ENCODE measurements at places on chromosomes 3 and 15.

GRCh38 chr3:172061724-172062184 lies 22.4 kb downstream of the FNDC3B start:
- DNase-seq, result no peak

DNA sequence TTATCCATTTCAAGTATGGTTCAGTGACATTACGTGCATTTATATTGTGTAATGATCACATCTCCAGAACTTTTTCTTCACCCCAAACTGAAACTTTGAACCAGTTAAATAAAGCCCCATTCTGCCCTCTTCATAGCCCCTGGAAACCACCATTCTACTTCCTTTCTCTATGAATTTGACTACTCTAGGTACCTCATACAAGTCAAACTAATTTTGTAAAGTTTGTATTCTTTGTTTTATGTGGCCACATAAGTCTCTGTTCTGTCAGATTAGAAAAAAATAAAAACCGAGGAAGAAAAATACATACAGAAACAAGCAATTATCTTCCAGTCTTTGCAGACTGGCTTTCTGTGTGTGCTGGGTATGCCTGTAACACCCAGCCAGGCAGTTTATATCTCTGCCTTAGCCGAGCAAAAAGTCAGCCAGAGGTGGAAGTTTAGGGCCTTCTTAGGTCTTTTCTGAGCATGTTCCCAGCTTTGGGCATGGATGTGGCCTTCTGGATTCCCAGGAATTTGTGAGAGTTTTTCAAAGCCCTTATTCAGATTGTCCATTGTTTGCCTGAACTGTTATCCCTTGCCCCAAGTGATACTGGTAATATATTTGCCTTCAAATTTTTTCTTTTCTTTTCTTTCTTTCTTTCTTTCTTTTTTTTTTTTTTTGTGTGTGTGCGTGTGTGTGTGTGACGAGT lies 6.0 kb upstream of the GRAMD1C start:
- DNase-seq, result no peak

DNA sequence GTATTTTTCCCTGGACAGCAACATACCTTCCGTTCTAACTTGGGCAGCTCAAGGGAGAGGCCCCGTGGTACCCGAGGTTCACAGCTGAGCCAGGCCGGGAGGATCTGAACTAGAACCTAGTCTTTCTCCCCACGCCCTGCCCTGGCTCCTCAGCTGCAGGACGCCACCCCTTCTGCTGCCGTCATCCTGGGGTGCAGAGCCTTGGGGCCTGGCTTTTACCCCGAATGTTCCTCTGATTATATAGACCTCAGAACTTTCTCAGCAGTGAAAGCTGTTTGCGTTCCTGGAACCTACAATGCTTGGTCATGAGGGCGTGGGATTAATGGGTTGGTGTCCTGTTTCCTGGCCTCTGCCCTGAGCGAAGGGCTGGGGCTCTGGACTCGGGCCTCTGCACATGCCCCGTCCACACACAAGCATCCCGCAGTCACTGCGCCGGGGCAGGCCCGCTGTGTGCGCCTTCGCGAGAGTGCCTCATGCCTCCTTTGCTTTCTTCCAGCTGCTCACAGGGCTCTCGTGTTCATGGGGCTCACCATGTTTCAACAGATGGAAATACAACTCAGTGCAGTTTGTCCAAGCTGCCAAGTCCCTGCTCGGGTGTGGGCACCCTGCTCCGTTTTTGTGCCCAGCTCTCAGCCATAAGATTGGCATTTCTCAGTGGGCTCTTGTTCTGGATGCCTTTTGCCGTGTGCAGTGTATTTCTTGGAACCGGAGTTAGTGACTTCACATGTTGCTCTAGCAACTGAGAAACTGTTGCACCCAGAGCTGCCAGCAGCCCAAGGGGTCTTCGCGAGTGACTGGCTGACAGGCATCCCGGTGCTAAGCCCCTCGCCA lies 20.4 kb downstream of the SYNM start:
- no peak for DNase-seq

DNA sequence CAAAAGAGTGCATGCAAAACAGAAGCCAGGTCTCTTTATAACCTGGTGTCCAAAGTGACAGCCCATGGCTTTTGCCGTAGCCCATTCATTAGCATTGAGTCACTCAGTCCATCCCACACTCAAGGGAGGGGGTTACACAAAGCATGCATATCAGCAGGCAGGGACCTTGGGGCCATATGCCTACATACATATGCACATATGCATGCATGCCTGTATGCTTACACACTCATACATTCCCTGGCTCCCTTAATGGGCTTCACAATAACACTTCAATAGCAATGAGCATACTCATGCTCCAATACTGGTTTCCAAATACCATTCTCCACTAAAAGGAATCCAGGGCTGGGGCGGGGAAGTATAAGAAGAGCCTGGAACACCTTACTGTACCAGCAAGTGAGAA lies 22.0 kb downstream of the TRPM1 start:
- no peak for DNase-seq

DNA sequence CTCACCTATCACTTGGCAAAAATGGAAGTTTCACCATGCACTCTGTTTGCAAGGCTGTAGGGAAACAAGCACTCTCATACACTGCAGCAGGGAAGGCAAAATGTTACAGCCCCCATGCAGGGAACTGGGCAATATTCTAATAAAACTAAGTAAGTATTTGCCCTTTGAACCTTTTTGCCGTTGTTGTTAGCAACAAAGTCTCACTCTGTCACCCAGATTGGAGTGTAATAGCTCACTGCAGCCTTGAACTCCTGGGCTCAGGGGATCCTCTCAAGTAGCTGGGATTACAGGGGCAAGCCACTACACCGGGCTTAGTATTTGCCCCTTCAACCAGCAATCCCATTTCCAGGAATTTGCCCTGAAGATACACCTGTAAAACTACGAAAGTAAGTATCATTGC lies 122.5 kb downstream of the TBC1D5 start:
- no peak for DNase-seq

DNA sequence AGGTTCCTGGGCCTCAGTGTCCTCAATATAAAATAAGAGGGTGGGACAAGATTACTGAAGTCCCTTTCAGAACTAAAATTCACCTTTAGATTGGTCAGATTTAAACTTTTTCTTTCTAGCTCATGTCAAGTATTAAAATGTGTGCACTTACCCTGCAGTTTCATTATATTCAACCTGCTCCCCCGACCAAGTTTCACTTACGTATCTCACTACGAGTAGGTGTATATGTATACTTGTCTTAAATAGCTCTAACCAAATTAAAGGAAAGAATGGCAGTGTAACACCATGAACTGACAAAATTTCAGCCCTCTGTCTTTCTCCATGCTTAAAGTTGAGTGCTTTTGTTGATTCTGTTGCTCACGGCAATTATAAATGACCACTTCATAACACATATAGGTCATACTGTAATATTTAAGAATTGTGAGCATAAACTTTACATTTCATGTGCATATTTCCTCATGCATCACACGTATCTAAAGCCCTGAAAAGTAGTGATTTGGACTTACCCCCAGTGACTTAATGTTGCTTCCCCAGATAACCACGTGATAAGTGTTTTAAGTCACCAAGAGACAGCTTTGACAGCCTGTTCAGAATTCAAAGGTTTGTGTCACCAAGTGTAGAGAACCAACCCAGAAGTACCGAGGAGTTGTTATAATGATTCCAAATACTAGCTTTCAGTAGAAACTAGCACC lies 70.0 kb downstream of the PGPEP1L start:
- no peak for DNase-seq

- no peak for DNase-seq
Observed at GRCh38 chr3:113436809-113437208, 4.5 kb downstream of the CFAP44 start.

- DNase-seq, result no peak
Observed at GRCh38 chr3:134325061-134325705, 49.1 kb downstream of the AMOTL2 start.

GRCh38 chr15:56988219-56988618 lies 69.8 kb downstream of the TCF12 start:
- DNase-seq, result no peak

- no peak for DNase-seq
Observed at GRCh38 chr3:195133462-195133861, 137.5 kb downstream of the XXYLT1 start.

DNA sequence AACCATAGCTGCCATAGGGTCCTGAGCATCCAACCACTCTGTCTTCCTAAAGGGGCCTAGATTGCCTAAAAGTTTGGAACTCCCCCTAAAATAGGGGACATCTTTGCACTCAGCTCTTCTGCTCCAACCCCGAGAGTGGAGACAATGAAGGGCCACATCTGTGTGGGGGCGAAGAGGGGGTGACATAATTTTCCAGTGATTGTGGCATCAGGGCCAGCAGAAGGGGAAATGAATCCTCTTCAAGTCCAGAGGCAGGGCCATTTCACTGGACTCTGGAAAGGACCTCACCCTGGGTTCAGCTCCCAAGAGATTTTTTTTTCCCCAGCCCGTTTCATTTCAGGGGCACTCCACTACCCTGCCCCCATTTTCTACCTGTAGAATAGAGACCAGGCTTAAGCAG lies 4.6 kb upstream of the ANKRD63 start:
- no peak for DNase-seq

DNA sequence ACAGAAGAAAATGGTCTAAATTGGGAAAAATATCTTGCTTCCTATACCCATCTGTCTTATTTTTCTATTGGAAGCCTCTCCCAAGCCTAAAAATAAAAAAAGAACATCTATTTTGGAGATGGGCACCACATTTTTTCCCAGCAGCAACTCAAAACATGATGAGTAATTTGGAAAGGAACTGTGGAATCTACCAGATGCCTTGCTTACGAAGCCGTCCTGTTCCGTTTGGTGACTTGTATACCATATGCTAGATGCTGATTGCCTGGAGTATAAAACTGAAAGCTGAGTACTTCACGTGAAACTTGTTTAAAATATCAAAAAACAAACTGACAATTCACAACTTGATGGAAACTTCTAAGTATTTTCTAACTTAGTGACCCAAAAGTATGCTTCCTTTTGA lies 491.0 kb downstream of the ROBO2 start:
- no peak for DNase-seq

DNA sequence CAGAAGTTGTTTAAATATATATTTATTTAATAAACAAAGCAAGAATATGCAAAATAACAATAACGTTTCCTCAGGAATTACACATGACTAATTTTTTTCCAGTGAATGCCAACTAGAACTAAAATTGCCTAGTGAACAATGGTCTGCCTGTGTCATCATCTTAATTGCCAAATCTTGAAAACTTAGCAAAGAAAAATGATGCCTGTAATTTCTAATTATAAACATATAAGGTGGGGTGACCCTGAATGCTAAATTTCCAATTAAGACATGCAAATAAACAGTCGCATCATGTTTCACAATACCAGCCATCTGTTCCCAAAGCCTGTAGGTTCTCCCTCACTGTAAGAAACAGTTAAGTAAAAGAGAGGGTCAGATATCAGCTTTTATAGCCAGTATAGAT lies 67.6 kb upstream of the PLCL2 start:
- no peak for DNase-seq

DNA sequence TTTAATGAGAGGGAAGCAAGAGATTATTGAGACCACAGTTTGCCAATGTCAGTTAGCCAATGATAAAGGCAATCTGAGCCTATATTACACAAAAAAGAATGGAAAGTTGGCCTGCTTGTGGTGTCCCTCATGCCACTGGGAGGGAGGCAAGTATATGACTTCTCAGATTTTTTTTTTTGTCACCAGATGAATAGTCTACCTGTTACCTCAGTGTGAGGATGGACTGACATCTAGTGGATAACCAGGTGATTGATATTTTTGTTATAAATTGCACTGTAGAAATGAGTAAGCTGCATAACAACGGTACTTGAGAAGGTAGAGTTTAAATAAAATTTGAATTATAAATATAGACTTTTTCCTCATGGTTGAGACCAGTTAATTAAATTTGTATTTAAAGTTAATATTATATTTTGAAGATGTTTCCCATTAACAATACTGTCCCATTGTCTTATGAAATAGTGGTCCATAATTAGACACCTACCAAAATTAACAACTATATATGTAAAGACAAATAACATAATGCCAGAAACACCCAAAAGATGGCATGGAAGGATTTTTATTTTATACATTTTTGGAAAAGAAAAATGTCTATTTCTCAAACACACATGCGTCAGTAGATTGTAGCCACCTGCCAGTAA lies 237.8 kb upstream of the GADL1 start:
- DNase-seq, result no peak

DNA sequence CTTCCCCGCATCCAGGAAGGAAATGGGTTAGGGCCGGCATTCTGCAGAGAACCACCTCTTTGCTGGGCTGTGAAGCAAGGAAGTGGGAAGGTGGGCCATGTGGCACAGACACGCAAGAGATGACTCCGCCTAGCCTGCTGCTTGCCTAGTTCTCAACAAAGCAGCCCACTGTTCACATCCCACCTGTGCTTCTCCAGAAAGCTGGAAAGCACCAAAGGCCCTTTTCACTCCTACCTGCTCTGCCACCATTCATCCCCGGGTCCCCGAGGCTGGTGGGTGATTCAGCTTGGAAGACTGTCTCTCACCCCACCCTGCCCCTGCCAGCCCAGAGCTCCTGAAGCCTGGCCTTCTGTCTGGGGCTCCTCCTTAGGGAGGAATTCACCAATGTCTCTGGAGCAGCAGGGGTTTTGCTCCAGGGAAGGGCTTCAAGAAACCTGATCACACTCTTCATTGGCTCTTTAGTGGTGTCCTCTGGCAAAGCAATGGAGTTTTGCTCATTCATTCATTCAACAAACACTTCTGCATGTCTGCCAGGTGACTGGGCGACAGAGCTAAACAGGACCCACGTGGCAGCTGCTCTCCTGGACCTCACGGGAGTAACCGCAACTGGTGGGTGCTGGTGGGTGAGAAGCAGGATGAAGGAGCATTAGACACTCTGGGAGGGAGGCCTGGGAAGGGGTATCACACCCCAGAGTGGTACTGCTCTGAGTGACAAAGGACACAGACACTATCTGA lies 145.4 kb upstream of the TLE3 start:
- DNase-seq, result no peak

DNA sequence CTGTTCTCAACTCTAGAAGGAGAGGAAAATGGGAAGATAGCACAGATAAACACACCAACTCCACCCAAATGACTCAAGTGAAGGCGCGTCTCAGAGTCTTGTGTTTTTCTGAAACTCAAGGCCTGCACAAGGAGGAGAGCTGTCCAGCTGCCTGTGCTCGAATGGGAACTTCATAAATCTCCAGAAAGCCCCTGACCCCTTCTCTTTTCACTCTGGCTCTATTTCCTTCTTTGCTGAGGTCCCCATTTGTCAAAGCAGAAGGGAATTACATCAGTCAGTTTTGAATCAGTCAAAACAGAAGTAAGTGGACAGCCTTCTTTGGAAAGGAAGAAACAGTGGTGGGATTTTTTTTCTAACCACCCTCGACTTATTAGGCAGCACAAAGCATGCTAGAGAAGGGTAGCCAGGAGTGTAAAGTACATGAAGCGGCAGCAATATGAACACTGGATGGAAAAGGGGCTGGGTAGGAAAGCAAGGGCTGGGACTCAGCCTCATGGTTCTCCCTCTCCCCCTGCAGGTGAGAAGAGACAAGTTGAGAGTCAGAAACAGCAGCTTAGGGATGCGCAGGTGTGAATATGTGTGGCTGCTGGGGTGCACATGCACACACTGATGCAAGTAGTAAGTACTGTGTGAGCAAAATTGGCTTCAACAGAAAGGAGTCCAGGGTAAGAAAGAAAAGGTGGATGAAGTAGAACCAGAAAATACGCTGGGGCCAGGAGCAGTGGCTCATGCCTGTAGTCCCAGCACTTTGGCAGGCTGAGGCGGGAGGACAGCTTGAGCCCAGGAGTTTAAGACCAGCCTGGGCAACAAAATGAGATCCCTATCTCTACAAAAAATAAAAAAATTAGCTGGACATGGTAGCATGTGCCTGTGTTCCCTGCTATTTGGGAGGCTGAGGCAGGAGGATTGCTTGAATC lies 36.6 kb upstream of the MAGEF1 start:
- DNase-seq, result no peak

GRCh38 chr3:3594986-3595385 lies 204.2 kb upstream of the LRRN1 start:
- DNase-seq, result no peak

GRCh38 chr15:37034835-37035748 lies 65.3 kb downstream of the MEIS2 start:
- no peak for DNase-seq

Data from progenitor cell of endocrine pancreas (in vitro differentiated cells).